ENCODE measurements at places on chromosomes 3 and 15.

DNA sequence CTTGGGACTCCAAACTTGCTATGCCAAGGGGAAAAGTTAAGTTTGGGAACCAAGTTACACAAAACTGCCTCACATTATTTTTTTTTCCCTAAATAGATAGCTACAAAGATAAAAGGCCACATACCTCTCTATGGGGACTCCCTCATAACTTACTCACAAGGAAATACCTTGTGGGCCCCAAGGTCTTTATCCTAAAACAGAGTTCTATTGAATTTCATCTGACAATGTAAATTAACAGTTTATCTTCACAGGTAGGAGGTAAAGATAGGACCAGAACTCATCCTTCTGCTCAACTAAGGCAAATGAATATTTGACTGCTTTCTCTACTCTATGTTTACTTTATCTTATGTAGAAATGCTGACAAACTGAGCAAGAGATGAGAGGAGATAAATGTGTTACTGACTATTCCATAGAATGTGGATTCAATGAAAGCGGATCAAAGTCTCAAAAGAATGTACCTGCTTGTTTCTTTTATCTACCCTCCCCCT lies 1278.0 kb downstream of the OTOL1 start:
- DNase-seq: no peak

GRCh38 chr3:64830681-64831080 lies 142.9 kb upstream of the ADAMTS9 start:
- no peak for DNase-seq

- no peak for DNase-seq
Measured at GRCh38 chr3:16219777-16220176, 45.0 kb downstream of the DPH3 start.

DNA sequence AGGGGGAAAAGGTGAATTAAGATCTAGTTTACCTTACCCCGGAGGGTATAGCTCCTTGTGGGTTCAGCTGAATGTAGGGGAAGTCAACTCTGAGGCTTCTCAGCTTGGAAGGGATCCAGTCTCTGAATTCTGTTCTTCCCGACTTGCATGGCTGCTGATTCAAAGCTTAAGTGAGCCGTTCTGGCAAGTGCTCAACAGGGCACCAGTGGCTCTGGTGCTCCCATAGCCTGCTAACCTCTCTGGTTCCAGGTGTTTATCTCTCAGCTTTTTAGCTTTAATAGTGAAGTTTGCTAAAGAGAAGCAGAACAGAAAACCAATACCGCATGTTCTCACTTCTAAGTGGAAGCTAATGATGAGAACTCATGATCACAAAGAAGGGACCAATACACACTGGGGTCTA lies 46.3 kb upstream of the RBP1 start:
- no peak for DNase-seq

- no peak for DNase-seq
Measured at GRCh38 chr3:117939425-117940027, 1095.1 kb downstream of the IGSF11 start.

DNA sequence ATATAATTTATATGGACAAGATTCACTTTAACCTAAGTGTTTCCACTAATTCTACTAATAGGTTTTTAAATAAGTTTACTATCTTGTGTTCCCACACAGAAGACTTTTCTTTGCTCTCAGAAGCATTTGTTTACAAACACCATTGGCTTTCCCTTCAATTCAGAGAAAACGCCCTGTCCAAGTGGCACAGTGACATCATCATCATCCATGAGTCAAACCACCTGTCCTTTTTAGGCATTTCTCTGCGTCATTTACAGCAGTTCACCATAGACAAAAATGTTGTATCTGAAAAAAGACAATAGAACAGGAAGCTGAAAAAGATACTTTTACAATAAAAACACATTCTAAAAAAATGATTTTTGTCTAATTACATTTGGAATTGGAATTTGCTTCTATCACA lies 9.3 kb upstream of the BCL2L10 start:
- no peak for DNase-seq

GRCh38 chr3:2680236-2680635 lies 429.9 kb downstream of the IL5RA start:
- no peak for DNase-seq

DNA sequence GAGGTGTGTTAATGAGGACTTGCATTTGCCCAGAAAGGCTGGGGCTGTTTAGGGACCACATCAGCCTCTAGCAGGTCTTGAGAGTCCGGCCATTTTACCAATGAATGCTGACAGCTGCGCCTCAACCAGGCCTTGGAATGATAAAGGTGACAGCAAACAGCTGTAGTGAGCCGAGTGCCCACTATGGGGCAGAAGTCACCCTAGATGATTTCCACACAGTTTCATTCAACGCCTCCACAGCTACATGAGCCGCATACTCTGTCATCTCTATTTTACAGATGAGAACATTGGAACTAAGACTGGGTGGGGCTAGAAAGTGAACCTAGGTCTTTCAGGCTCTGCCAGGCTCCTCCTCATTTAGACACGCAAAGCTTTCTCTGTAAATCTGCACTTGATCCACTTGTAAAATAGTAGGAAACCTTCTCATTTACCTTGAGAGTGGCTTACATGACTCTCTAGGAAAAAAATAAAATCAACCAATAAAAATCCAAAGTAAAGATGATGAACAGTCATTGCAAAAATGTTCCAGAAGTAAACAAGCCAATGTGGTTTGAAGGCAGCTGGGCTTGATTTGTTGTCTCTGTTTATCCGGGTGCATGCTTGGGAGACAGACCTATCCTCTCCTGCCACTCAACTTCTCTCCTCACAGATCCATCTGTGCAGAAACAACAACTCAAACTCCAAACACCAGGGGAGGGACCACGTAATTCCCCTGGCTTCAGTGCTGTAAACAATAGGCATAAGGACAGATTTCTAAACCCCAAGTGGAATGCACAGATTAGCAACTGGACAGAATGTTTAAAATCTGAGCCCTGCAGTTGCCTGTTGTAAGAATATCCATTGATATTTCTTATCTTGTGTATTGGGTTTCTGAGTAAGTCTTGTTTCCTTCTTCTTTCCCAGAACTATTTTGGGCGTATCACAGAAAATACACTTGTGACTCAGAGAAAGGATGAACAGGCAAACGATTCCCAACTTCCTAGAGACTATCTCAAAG lies 31.5 kb upstream of the LDHAL6B start:
- peak; percentile 50 for DNase-seq

GRCh38 chr3:1007866-1008265 lies 85.0 kb upstream of the CNTN6 start:
- DNase-seq: no peak

DNA sequence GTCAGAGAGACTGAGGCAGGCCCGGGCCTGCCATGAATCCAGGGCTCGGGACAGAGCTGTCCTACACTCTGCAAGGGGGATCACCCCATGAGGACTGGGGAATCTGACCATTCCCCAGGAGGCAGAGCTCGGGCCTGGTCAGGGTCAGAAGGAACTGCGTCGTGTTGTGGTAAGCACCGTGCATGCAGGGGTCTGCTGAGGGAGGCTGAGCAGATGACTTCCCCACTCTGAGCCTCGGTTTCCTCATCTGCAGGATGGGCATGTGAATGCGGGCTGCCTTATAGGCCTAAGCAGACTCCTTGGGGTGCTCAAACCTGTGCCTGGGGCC lies 61.6 kb upstream of the IQSEC1 start:
- no peak for DNase-seq

GRCh38 chr3:130340766-130341165 lies 4.7 kb upstream of the COL6A5 start:
- DNase-seq: no peak

- no peak for DNase-seq
Measured at GRCh38 chr3:87136066-87136596, 91.0 kb upstream of the CHMP2B start.

GRCh38 chr3:189144645-189145044 lies 27.1 kb upstream of the TPRG1 start:
- no peak for DNase-seq

- DNase-seq: no peak
Measured at GRCh38 chr3:81929697-81930096, 168.3 kb upstream of the GBE1 start.

GRCh38 chr15:94110476-94111130 lies 120.8 kb upstream of the MCTP2 start:
- DNase-seq: no peak

- DNase-seq: no peak
Measured at GRCh38 chr3:162769564-162769963, 1273.0 kb downstream of the OTOL1 start.

GRCh38 chr15:66505430-66505811 lies 295 bp downstream of the ZWILCH start:
- DNase-seq: no peak

GRCh38 chr15:25678500-25678855 lies 184.6 kb downstream of the ATP10A start:
- DNase-seq: no peak

- no peak for DNase-seq
Measured at GRCh38 chr15:69957175-69957574, 140.5 kb downstream of the TLE3 start.

- DNase-seq: no peak
Measured at GRCh38 chr3:46692566-46692990, 901 bp downstream of the ALS2CL start.

All from stimulated activated CD4-positive, alpha-beta T cell treated with anti-CD3 and anti-CD28 coated beads, Interleukin-2, amount 100 ng/mL, for 24 hours (primary cell).